ENCODE measurements at places on chromosomes 16 and 17.

- ATAC-seq = peak; percentile 78
Measured at GRCh38 chr17:73474370-73474988, 162.7 kb upstream of the CDC42EP4 start.

- ATAC-seq = no peak
Measured at GRCh38 chr16:85344502-85345128, 232.3 kb upstream of the CIBAR2 start.

GRCh38 chr16:24499193-24499814 is 40.1 kb upstream of the RBBP6 start:
- peak; percentile 69 for ATAC-seq

GRCh38 chr17:79301469-79301868 is 226.8 kb downstream of the ENGASE start:
- no peak for ATAC-seq

DNA sequence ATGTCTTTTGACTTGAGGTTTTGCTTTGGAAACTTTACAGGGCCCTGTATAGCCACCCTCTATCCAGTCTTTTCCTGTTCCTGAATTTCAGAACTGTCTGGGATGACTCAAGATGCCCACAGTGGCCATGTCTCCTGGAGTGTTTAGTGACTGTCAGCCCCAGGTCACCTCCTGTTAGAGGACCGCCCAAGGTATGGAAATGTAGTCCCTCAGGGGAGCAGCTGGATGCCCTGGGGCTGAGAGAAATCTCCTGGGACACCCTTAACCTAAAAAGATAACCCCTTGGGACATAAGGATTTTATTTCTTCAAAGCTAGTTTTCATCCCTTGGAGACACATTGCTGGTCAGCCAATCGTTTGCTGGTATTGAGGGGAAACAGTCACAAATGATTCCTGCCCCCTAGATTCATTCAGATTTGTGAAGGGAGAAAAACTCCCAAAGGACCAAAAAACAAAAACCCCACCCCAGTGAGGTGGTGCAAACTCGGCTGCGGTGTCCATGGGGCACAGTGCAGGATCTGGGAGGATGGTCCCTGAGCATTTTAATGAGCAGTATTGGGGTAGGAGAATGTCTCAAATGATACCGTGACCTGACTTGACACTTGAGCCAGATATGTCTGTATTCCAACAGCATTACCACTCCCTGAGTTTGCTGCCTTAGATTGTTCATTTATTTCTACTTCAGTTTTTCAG is 1.7 kb downstream of the ZNF267 start:
- peak; percentile 34 for ATAC-seq

DNA sequence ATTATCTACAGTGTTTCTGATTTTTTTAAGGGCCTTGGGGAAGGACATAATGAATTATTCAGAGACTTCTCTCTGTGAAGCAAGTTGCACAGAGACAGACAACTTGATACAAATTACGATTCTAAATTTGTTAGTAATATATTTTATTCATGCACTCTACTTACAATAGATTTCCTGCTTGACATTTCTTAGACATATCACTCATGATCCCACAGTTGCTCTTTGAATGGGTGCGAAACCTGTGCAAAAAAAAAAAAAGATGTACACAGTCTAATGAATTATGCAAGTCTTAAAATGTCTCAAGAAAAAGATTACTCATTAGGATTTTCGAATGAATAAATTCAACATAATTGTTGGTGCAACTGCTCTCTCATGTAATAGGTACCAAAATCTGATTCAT is 254.8 kb downstream of the PRKCA start:
- no peak for ATAC-seq

DNA sequence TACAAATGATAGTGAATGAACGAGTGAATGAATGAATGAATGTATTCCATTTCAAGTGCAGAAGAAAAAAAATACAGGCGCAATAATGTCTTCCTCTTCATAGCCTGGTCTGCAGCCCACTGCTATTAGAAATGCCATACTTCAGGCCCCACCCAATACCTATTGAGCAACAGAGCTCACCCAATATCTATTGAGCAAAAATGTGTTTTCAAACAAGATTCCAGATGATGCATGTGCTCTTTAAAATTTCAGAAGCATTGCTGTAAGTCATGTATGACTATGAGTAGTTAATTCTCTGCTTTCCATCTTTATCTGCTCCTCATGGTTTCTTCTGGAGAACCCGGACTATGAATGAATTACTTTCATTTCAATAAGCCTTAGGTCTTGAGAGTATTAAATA is 308.2 kb downstream of the XYLT1 start:
- ATAC-seq = no peak

GRCh38 chr16:67198238-67198734 is 645 bp upstream of the ELMO3 start:
- peak; percentile 15 for ATAC-seq

DNA sequence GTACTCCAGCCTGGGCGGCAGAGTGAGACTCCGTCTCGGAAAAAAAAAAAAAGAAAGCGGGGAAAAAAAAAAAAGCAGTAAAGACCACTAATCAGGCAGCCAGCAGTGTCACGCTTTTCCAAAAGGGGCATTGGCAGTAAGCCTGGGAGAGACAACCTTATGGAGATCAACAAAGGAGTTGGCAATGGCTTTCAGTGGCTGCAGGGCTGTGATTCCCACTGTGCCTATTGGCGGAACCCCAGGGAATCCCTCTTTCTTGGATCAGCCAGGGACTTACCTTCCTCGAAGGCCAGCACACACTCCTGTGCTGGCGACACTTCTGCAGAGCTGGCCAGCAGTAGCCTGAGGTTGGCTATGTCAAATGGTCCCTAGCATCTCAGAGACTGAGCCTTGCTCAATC is 43.2 kb upstream of the ZFHX3 start:
- no peak for ATAC-seq

DNA sequence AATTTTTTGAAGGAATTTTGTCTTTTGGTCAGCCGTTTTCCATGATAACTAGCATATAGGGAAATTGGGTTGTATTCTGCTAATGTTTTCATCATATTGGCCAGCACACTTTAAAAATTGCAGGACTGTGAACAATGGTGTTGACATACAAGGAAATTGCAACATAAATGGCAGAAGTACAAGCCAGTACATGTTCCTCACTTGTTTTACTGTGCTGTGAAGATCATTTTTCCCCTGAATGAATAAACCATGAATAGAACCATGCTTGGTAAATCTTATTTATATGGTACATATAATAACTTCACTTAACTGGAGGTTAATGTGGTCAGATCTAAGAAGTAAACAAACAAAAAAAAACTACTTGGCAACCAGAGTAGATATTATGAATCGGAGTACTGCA is 22.8 kb downstream of the OMG start:
- peak; percentile 19 for ATAC-seq

GRCh38 chr16:53905028-53905427 is 201.1 kb downstream of the FTO start:
- ATAC-seq = no peak

DNA sequence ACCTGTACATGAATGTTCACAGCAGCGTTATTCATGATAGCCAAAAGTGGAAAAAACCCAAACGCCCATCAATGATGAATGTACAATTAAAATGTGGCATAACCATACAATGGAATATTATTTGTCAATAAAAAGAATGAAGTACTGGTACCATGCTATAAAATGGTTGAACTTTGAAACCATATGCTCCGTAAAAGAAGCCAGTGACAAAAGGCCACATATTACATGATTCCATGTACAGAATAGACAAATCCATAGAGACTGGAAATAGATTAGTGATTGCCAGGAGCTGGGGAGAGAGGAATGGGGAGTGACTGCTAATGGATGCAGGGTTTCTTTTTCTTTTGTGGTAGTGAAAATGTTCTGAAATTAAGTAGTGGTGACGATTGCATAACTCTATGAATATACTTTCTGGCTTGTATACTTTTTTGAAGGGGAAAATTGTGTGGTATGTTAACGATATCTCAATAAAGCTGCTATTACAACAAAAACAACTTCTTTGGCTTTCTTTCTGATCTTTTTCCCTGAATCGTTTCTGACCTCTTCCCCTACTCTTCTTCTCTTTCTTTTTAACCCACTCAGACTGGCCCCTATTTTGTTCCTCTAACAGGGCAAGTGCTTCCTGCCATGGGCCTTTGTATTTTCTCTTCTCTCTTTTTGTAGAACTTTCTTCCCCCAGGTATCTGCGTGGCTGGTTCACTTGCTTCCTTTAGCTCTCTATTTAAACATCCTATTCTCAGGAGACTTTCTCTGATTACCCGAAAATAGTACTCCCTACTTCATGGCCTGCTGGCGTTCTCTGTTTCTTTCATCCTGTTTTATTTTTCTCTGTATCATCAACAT is 67.9 kb downstream of the FTO start:
- ATAC-seq = no peak

GRCh38 chr16:86363836-86364618 is 146.3 kb upstream of the FOXF1 start:
- ATAC-seq = no peak

DNA sequence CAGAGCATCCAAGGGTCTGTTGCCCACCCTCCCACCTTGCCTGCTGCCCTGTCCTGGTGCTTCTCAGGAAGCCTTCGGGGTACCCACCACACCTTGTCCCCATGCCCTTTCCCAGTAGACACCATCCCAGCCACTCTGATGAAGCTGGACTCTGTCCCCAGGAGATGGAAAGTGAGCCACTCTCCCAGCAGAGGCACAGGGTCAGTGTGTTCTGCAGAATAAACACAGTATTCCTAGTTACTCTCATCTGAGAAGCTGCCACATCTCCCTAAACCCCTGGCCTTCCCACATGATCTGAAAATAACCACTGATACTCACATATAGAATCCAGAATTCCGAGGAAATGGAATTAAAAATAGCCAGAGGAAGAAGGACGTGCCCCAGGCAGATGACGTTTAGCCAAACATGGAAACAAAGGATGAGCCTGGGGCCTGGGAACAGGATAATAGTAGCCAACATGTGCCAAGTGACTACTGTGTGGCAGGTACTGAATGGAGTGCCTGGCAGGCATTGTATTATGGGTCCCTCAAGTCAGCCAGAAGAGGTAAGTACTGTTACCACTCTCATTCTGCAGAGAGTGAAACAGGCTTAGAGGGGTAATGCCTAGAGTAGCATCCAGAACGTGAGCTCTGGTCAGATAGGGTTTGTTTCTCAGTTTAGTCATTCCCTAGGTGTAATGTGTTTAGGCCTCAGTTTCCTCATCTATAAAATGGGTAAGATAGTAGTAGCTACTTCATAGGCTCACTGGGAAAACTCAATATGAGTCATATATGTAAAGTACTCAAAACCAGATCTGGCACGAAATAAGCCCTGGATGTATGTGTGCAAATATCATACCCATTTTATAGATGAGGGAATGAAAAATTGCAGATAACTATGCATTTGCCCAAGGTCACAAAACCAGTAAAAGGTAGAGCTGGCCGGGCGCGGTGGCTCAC is 20.8 kb upstream of the PEMT start:
- no peak for ATAC-seq

DNA sequence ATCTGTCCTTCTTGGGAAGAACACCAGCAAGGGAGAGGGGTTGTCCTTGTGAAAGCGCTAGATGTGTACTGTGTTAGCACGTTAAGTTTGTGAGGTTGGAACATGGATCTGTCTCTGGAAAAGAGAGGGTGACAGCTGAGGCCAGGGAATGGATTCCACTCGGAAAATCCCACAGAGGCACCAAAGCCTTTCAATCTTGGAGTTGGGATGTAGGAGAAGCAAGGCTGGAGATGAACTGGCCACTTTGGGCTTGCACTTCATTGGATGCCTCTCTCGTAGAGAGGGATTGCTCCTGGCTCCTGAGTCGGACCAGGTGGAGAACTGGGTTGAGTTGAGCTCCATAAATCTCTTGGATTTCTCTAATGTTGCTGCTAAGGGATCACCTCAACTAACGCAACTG is 67.2 kb downstream of the CCDC182 start:
- no peak for ATAC-seq

DNA sequence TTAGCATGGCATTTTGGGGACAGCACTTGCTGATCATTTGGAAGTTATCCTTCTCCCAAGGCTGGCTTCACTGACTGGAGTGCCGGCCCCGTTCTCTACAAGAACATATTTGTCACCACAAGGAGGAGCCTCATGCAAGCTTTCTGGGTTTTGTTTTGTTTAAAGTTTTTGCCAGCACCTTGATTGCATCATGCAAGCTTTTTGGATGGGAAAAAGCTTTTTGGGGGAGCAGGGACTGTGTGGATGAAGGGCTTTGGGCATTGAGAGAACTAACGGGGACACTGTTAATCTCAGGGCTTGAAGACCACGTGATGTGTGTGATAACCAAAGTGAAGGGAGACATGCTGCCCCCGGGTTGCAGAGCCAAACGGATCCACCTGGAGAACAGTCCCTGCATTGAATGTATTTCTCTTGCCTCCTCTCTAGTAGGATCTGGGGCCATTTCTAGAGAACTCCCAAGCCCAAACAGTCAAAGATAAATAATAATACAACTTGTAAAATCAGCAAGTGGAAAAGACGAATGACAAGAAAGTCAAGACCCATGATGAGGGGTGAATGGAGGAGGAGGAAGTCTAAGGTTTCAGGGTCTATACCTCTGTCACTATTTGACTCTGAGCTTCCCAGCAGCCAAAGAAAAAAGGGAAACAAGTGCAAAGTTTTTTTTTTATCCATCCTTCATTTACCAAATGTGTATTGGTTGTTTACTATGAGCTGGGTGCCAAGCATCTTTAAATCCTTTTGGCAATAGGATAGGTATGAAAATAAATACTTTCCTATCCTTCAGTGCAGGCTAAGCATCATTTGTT is 17.2 kb downstream of the TMEM114 start:
- ATAC-seq = peak; percentile 76

DNA sequence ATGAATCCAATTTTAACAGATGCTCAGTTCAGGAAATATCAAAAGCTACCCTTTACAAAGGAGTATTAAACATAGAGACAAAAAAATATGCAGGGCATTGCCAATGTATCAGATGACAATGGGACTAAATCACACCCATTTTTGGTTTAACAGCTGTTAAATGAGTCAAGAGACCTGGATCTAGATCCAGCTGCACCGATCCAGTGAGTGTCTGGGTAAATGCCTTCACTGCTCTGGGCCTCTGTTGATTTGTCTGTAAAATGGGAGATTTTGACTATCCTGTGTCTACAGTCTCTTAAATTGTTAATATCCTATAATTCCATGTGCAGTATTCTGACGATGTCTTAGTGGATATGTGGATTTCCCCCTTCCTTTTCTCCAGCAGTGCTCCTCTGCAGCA is 16.4 kb downstream of the KRT23 start:
- no peak for ATAC-seq

- ATAC-seq = no peak
Measured at GRCh38 chr17:35315971-35316370, 57.5 kb downstream of the SLFN11 start.

- peak; percentile 88 for ATAC-seq
Measured at GRCh38 chr16:48503779-48504178, 106.2 kb downstream of the N4BP1 start.

DNA sequence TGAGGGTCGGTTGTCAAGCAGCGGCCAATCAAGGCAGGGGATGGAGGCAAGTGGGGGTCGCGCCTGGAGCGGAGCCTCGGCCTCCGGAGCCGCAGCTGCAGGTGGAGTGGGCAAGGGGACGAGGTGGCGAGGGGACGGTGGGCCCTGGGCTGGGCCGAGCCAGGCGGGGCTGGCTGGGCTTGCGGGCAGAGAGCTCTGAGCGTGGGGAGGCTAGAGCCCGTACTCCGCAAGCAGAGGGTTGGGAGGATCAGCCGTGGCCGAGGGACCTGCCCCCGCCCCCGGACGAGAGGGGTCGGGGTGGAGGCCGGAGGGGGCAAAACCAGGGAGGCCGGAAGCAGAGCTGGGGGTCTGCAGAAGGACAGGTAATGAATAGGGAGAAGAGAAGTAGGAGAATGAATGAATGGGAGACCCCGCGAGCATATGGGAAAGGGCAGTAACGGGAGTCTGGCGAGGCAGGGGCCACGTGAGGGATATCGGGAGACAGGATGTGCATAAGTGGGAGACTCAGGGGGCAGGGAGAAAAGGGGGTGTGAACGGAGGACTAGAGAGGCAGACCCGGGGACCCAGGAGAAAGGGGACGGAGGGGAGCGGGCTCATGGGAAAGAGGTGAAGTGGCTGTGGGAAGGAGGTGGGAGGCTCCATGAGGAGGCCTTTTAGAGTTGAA is at the start of gene KATNB1:
KATNB1 (plus strand) TSS at position 16 of the 664 bp plus-strand sequence. CDS start 1,474 bp downstream, outside the sequence.
- no peak for ATAC-seq

Data from motor neuron (in vitro differentiated cells).